ENCODE measurements at places on chromosomes 3 and 15. TPM values are rescaled to one million over a fixed set of nuclear protein-coding genes. Genes with fewer than 3 reads are reported as not detected.

Gene TRIM71
- 296 TPM for total RNA-seq

DNA sequence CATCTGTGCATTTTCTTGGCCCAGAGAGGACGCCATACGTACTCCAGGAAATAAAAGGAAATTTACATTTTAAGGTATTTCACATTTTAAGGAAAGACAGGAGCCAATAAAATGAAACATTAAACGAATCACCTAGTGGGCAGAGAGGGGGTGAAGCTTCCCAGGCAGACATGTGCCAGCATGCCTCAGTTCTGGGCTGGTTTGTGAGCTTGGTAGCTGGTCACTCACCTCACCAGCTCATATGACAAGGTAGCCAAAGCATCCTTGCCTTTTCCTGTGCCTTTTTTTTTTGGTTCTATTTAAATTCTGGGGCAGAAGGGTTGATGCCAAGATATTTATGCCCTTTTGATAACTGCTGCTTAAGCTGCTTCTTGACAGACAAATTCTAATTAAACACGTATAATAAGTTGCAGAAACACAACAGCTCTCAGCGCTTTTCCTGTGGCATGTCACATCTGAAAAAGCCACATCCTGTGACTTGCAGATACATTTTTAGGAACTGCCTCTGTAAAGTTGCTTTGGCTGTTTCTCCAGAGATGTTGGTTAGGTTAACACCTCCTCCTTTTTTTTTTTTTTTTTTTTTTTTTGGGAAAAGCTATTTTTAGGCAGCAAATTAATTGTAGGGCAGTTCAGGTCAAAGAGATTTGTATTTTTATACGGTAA is 218.6 kb downstream of the PDCD6IP start:
- no peak for DNase-seq

DNA sequence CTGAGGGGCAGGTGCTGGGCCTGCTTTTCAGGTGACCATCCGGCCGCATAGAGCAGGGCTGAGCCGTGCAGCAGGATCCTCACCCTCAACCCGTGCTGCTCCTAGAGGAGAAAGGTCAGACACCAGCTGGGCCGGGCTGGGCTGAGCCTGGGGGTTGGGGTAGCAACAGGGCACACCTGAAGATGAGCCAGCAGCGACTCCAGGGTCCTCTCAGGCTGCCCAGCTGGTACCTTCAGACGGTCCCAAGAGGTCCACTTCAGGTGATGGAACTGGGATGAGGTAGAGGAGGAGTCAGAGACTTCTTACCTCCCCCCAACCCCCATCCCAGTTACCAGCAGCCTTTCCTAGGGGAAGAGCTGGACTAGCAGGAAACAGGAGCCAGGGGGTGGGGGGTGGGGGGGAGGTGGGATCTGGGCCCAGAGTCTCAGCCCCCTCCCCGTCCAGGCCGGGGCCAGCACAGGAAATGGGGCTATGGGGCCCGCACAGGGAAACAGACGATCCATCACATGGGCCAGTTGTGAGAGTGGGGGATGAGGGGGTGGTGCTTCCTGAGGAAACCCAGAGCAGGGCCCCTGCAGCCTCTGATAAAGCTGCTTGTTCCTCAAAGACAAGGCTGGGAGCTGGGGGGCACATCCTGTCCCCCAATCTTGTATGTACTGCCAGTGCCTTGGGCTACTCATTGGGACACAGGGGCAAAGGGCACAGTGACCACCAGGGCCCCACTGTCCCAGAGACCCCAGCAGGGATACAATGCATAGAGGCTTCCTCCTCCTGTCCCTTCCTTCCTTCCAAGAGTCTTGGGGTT is 3.0 kb downstream of the INKA1 start:
- no peak for DNase-seq

DNA sequence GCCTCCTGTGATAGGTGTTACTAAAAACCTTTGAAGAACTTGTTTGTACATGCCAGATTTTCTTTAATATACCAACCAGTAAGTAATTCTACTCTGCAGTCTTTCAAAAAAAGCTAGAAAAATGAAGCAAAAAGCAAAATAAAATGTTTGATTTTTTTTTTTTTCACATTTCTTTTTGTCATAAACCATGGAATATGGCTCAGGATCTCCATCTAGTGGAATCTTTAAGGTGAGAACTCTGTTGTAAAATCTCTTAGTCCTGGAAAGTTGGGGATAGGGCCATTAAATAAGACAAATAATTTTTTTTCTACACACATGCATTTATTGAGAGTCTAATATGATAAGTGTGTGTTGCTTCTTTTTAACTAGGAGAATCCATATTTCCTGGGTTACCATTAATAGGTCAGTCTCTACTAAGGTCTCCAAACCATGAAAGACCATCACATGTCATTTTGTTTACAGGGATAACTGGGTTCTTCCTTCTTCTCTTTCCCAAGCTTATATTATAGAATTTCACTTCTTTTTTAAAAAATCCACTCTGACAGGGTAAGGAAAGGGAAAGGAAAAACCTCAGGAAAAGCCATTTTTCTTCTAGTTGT is 84.6 kb downstream of the SLC9A9 start:
- DNase-seq = no peak

- DNase-seq = no peak
Measured at GRCh38 chr15:90191344-90191687, 9.8 kb upstream of the SEMA4B start.

Gene COLQ
- 1.9 TPM for total RNA-seq

Gene SLC22A14
- not detected for total RNA-seq

- DNase-seq = no peak
Measured at GRCh38 chr3:99330924-99331532, 307.4 kb upstream of the COL8A1 start.

Gene LRRK1
- 3.4 TPM for total RNA-seq

Gene SH3GL3
- 16.3 TPM for total RNA-seq

DNA sequence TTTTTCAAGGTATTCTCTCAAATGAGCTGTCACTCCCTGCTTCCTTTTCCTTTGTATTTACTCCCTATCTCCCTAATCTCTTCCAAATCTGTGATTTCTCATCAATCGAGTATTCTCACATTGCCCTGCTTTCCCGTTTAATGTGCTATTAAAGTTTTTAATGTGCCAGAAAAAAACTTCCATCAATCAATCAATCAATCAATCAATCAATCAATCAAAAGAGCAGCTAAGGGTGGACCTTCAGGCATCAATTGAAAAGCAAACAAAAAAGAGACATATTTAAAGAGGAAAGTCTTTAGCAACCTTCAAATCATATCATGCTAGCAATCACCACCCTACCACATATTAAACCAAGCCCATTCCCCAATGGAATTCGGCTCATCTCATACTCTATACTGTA is 58.9 kb downstream of the SATB1 start:
- DNase-seq = no peak

- DNase-seq = no peak
Measured at GRCh38 chr15:49387471-49387870, 35.6 kb upstream of the FGF7 start.
